Heart right ventricle (tissue), 16 donors: ENCODE measurements at places on chromosomes 6 and 20. TPM values are rescaled to one million over a fixed set of nuclear protein-coding genes. Genes with fewer than 3 reads are reported as not detected.

- no peak for DNase-seq
Observed at GRCh38 chr6:19434065-19434464, 403.1 kb upstream of the ID4 start.

GRCh38 chr6:137801352-137802114, 65.5 kb upstream of the TNFAIP3 start:
- DNase-seq: no peak

DNA sequence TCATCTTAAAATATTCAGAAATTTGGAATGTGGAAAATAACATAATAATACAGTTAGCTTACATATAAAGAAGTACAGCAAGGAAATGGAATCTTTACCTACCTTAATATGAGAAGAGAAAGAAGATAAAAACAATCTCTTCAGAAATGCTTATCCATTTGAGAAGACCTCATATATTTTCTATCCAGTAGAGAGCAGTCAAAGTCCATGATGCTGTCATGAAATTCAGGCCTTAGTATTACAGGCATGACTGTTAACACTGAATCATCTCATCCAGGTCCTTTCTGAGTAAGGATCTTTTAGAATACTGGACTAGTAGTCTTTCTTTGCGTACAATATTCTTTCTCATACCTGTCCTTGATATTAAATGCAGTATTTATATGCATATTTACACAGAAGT, 713.4 kb downstream of the CD109 start:
- no peak for DNase-seq

GRCh38 chr20:35091816-35092523, 637 bp downstream of the TRPC4AP start:
- DNase-seq: no peak

DNA sequence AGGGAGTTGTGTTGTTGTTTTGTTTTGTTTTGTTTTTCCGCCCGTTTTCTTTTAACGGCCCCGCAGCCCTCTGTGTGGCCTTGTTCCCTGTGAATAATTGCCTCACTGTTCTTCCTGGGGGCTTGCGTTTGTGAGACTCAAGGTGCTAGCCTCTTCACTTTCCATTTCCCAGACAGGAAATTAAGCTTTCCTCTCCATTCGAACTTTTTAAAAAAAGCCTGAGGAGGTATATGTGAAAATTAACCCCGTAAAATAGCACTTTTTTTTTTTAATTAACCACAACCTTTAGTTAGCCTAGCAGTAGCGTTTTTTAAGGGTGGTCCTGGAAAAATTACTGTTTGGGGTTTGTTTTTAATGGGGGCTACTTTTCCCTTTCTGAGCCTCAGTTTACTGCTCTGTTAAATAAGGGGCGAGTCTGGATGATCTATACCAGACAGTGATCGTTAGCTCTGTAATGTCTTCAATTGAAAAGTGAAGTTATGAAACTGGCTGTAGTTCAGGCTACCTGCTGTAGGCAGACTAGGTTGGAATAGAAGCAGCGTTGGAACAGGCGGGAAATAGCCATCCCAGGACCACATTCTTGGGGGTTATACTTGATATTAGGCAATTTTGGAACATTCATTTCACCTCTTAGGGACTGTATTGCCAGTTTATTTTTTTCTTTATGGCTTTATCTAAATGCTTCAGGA, 1.7 kb downstream of the STX16 start:
- DNase-seq: no peak

GRCh38 chr6:43355862-43356590, 13.4 kb downstream of the ZNF318 start:
- DNase-seq: peak; percentile 15

DNA sequence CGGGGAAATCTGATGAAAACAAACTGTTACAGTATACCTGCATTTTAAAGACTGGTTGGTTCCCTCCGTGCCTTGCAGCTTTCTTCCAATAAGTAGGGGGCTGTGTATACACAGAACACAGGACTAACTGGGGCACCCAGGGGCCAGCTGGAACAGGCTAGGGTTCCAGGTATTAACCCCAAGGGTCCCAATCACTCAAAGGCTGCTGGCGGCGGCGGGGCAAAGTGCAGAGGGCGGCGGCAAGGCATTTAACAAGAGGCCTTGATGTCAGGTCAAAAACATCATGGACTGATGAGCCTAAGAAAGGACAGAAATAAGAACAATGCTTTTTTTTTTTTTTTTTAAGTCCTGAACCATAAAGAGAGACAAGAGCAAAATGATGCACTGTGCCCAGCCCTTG, 2.5 kb downstream of the PMEPA1 start:
- no peak for DNase-seq

- no peak for DNase-seq
Observed at GRCh38 chr6:14397518-14397901, 279.9 kb downstream of the CD83 start.

- peak; percentile 84 for DNase-seq
Observed at GRCh38 chr6:121435444-121436069, at the start of gene GJA1. Gene GJA1 (plus strand): TSS chr6:121435646. CDS start chr6:121446848, 11,202 bp downstream.

DNA sequence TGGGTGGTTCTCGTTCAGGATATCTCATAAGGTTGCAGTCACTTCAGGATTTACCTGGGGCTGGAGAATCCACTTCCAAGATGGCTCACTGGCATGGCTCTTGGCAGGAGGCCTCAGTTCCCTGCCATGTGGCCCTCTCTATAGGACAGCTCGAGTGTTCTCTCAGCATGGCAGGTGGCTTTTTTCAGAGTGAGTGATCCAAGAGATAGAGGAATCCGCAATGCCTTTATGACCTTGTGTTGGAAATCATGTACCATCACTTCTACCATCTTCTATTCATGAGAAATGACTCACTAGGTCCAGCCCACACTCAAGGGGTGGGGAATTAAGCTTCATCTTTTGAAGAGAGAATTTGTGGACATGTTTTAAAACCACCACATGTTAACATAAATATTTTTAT, 37.8 kb downstream of the PPP1R16B start:
- DNase-seq: no peak

GRCh38 chr6:127576874-127577273, at the start of gene C6orf58:
Gene C6orf58 (plus strand): TSS chr6:127577174. CDS start chr6:127577186, 12 bp downstream.
- DNase-seq: no peak

DNA sequence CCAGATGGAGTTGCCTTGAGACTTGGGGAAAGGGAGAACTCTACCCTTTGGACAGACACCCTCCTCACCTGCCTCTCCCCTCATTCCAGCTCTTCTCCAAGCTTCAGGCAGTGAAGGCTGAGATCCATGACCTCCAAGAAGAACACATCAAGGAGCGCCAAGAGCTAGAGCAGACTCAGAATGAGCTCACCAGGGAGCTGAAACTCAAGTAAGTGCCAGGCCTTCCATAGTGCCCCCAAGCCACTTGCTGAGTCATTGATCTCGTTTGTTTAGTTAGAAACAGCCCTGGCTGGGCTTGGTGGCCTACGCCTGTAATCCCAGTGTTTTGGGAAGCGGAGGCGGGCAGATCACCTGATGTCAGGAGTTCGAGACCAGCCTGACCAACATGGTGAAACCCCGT, 39.2 kb downstream of the KIF3B start:
- DNase-seq: no peak

DNA sequence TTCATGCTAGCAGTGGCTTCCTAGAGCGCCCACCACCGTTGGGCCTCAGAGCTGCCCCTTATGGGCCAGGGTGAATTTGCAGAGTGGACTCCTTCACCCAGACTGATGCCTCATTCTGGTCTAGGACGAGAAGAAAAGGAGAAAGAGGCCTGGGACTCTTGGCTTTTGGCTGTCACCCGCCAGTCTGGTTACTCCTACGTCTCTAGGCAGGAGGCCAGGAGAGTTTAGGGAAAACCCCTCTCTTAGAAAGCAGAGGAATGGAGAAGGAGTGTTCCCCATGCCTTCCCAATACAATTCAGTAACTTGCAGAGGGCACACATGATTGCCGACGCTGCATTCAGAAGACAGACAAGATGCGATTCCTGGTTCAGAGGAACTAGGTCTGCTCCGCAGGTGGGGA, 70.1 kb downstream of the CDC5L start:
- DNase-seq: no peak

GRCh38 chr6:18022398-18023231, 35.2 kb upstream of the KIF13A start:
- no peak for DNase-seq

- no peak for DNase-seq
Observed at GRCh38 chr6:158517581-158517980, 42.3 kb upstream of the TMEM181 start.

- DNase-seq: no peak
Observed at GRCh38 chr20:12098421-12098820, 180.7 kb downstream of the BTBD3 start.

GRCh38 chr20:2305029-2305428, 9.2 kb downstream of the TGM3 start:
- no peak for DNase-seq

GRCh38 chr20:37081717-37082289, 14.0 kb downstream of the RBL1 start:
- DNase-seq: no peak

DNA sequence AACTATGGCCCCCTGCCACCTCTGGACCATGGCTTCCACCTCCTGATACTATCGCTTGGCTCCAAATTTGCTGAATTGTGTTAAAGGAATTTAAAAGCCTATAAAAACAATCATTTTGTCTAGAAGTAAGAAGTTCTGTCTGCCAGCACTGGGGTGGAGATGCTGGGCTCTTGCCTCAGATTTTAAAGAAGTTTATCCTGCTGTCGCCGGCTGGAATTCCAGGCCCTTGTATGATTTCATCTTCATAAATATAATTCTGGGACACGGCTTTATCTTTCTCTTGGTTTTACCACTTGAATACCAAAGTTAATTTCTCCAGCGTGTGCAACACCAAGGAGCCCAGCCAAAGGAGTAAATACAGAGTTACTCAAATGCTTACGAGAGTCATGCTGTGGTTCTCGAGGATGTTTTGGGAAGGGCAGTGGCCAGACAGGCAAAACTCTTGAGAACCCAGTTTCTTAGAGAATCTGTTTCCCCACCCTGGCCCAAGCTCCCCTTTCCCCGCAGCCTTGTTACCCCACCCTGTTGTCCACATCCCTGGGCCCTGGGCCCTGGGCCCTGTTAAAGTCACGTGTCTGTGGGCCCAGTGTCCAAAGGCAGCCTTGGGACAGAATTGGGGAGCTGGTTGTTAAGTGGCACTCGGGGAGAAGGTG, 31.9 kb downstream of the C6orf89 start:
- no peak for DNase-seq

- DNase-seq: peak; percentile 89
Observed at GRCh38 chr20:50379049-50379990, 130.9 kb upstream of the PTPN1 start.

GRCh38 chr6:19538096-19538495, 299.1 kb upstream of the ID4 start:
- DNase-seq: no peak

- no peak for DNase-seq
Observed at GRCh38 chr6:81708113-81708699, 44.3 kb downstream of the TENT5A start.

- no peak for DNase-seq
Observed at GRCh38 chr6:14819001-14819400, 426.9 kb upstream of the JARID2 start.

- no peak for DNase-seq
Observed at GRCh38 chr6:157757430-157758403, 65.3 kb upstream of the SNX9 start.

GRCh38 chr20:3209257-3209945, at the start of gene ITPA:
Gene ITPA (plus strand): TSS chr20:3209498. CDS start chr20:3209552, 54 bp downstream.
- DNase-seq: peak; percentile 57

DNA sequence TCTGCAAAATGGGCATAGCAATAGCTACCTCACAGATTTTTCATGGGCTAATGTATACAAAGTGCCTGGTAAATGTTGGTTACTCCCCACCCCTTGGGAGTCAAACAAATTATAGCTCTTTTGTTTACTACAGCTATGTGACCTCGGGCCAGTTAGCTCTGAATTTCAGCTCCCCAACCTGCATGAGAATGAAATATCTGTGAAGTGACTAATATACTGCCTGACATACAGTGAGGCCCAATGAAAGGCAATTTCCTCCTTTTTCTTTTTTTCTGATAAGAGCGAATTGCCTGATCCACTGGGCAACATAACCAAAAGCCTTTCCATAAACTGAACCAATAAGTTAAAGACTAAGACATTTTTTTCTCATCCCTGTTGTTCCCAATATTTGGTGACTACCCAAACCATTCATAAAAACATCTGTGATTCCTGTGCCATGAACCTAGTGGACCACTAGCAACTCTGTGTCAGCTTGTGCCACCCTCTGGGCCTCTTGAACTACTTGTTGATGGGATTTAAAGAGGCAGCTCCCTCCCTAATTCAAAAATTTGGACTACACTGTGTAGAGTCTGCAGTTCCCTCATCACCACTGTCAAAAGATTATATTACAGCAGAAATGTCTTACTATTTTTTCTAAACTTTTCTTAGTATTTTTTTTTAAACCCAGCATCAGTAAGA, 91.9 kb upstream of the TMEM30A start:
- no peak for DNase-seq

DNA sequence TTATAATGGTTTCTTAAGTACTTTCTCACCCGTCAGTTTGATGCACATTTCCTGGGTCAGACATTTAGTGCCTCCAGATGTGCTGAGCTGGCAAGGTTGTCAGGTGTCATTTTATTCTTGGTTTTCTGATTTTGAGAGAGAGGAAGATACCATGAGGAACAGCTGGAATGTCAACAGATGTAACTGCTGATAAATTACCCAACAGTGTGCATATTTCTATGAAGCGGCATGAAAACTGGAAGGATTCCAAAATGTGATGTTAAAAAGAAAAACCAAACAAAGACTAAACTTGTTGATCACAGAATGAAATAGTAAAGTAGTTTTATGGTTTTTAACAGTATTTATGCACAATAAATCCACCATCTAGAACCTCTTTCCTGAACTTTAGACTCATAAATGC, 447.3 kb downstream of the HDGFL1 start:
- DNase-seq: no peak

DNA sequence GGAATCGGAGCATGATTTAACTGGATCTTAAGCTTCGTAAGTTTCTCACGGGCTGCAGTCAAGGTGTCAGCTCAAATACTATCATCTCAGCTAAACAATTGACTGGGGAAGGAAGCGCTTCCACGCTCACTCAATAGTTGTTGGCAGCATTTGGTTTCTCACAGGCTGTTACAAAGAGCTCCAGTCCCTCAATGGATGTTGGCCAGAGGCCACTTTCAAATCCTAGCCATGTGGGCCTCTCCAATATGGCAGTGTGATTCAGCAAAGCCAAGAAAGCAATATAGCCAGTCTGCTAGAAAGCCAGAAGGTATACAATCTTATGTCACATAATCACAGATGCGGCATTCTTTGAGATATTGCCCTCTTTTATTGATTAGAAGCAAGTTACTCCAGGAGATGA, 98.3 kb upstream of the PHACTR1 start:
- no peak for DNase-seq

GRCh38 chr6:139448051-139448649, 73.7 kb upstream of the CITED2 start:
- DNase-seq: no peak

The SLCO4A1 gene
- polyA plus RNA-seq: 21.7 TPM

The LCA5 gene
- polyA plus RNA-seq: 0.94 TPM

The TSPO2 gene
- polyA plus RNA-seq: not detected

The CLIC5 gene
- polyA plus RNA-seq: 53.6 TPM

The OR12D3 gene
- polyA plus RNA-seq: not detected

The SYCP2 gene
- 7.5 TPM for polyA plus RNA-seq

The TSHZ2 gene
- polyA plus RNA-seq: 4.1 TPM

The SDC4 gene
- polyA plus RNA-seq: 48.4 TPM

The FOXF2 gene
- polyA plus RNA-seq: 0.15 TPM

The TRIM10 gene
- polyA plus RNA-seq: not detected

The TENT5A gene
- 21.9 TPM for polyA plus RNA-seq

The EYS gene
- not detected for polyA plus RNA-seq

The TCP11 gene
- 0.03 TPM for polyA plus RNA-seq
